ENCODE measurements at places on chromosomes 7 and 10.

- no peak for DNase-seq
These were observed 330.6 kb downstream of the PTPRN2 start for GRCh38 chr7:158257001-158257400.

GRCh38 chr10:116026725-116027124, 246.3 kb downstream of the GFRA1 start:
- DNase-seq = no peak

GRCh38 chr7:104795086-104795485, 218.9 kb upstream of the KMT2E start:
- DNase-seq = no peak

DNA sequence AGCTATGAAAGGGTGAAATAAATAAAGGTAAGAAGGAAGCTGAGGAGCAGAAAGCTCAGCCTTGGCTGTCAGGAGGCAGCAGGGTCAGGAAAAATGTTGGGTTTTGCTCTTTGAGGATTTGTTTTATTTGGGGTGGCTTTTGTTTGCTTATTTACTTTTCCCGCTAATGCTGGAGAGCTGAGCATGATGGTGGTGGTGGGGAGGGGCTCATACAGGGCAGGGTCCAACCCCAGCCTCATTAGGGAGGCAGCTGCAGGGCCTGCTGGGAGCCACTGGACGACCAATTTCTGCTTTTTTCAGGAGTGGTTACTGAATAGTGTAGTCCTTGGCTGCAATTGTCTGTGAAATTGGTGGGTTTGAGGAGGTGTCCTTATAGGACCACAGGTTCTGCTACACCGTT, 36.3 kb downstream of the CCM2 start:
- no peak for DNase-seq

GRCh38 chr10:101062232-101063049, 652 bp downstream of the KAZALD1 start:
- DNase-seq = peak; percentile 27

DNA sequence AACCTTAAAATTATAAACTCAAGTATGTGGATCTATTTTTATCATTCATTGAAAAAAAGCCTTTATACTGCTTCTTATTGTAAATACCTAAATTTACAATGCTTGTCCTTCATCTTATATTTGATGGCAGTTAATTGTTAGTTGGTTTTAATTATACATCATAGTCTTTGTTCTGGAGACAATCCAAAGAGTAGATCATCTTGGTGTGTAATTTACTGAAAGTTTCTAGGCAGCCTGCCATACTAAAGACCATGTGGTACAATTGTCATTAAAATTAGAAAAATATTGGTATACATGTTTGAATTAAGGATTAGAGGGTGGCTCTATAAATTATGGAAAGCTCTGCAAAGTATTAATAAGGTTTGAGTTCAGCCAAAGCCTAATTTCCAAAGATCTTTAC, 231.4 kb downstream of the KCND2 start:
- no peak for DNase-seq

- peak; percentile 27 for DNase-seq
These were observed 4.5 kb downstream of the STAM start for GRCh38 chr10:17648243-17649035.

DNA sequence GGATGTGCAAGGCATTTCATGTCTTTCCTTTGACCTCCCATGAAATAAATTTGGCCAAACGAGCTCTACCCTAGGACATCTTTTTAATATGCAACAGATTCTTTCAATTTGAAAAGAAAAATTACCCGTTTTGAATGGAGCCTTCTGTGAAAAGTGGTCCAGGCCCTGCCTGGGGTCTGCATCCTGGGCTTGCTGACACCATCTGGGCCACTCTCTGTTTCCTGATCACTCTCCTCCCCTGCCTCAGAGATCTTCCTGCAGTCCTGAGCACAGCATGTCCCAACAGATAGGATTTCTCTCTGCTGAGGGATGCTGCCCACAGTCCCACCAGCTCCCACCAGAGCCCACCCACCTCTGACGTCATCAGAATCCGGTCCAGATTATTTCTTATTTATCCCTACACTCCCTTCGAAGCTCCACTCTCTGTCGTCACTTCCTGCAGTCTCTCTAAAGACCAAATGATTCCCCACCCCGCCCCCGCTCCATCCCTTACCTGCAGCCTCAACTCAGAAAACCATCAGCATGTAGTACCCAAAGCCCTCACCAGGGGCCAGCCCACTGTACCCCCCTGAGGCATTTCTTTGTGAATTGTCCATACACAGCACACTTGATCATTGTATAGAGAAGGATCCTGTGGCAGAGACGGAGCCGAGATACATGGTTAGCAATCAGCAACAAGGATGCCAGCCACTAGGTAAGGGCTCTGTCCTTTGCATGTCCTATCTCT, 192.1 kb upstream of the MGMT start:
- no peak for DNase-seq

GRCh38 chr7:99123571-99124033, 20.3 kb downstream of the SMURF1 start:
- no peak for DNase-seq

GRCh38 chr10:27612551-27613035, 108.5 kb downstream of the RAB18 start:
- DNase-seq = no peak

- DNase-seq = no peak
These were observed 24.7 kb downstream of the PSPH start for GRCh38 chr7:56026538-56026937.

DNA sequence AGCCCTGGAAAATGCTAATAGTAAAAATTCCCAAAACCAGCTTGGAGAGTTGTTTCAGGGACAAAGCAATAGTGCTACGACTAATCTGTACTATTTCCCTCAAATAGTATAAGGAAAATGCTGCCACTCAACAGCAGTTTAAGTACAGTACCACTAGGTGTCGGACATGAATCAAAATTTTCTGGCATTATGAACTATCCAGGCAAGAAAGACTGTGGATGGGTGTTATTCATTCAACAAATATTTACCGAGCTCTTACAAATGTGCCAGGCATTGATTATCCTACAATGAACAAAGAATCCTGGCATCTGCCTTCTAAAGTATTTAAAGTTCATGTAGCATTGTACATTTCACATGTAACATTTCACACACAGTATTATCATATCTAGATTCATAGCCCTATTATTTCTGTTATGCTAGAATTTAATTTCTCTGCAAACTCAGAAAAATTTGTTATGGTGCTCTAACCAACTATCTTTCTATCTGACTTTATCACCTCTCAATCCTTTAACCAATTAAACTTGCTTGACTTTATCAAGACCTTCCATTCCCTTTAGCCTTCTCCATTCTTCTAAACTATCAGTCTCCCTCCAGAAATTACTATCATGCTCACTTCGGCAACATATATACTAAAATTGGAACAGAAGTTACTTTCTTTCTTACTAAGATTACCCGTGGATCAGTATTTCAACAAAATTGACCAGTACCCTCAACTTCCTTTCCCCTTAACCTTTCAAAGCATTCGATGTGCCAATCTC, 80.6 kb downstream of the ARHGAP21 start:
- no peak for DNase-seq

GRCh38 chr10:35300063-35300699, 36.1 kb upstream of the CCNY start:
- no peak for DNase-seq

DNA sequence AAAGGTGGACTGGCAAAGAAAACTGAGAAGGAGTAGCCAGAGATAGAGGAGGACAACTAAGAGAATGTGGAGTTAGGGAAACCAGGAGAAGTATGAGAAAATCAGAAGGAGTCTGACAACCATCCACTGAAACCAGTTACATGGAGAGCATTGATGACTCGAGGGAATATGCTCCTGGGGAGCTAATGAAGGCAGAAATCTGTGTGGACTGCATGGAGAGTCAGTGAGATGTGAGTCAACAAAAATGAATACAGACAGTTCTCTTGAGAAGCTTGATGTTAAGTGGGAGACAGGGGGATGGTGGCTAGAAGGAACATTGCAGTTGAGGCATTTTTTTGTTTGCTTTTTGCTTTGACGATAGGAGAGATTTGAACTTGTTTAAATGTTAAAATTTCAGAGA, 34.3 kb upstream of the ZNF32 start:
- DNase-seq = no peak

GRCh38 chr10:17904564-17904963, 47.2 kb upstream of the SLC39A12 start:
- no peak for DNase-seq

GRCh38 chr7:46583656-46584055, 662.6 kb upstream of the IGFBP3 start:
- no peak for DNase-seq

- DNase-seq = no peak
These were observed at the start of gene GJC3 for GRCh38 chr7:99928994-99929729. Gene GJC3 (minus strand): TSS chr7:99929620. CDS start chr7:99929620, 0 bp downstream.

DNA sequence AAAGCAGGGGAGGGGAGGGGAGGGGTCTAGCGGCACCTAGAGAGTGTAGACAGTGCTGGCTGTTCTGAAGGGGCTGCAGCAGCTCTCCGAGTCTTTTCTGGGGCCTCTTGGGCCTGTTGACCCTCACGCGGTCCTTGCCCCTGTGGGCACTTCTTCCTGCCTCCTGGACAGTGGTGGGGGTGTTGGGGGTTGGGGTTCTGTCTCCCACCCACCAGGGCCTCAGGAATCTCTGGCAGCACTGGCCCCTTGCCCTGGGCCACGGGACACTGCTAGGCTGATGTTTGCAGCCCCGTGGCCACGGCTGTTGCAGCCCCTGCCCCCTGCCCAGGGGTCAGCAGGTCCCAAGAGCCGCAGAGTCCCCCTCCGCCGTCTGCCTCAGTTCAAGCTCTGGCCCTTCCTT, 68.9 kb upstream of the INPP5A start:
- DNase-seq = no peak

DNA sequence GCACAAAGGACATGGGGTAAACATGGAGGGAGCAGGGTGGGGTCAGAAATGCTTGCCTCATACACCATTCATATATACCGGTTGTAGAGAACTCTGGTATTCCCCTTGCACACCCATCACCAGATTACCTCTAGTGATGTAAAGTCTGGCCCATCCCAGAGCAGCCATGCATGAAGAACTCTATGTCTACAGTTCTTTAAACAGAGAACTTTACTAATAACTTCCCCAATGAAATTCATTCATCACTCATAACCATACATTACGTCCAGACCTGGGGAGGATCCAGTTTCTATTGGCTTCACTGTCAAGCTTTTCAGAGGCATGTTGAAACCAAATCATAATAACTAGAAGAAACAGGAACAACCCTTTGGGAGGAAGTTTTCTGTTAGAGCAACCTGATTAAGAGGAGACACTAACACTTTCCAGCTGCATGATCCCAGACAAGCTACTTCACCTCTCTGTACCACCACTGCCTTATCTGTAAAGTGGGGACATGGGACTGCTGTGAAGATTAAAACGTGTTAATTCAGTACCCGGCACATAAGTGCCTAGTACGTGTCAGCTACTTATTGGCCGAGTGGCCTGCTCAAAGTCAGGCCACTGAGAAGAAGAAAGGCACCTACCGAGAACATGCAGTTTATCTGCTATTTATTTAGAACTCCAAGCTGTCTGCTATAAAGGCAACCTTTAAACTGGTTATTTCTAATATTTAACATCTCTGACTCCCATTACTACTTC, 59.7 kb downstream of the IGF2BP3 start:
- no peak for DNase-seq

- DNase-seq = no peak
These were observed 356.5 kb upstream of the KLF6 start for GRCh38 chr10:4141471-4141870.

- DNase-seq = no peak
These were observed 23.9 kb upstream of the AP5Z1 start for GRCh38 chr7:4751398-4751947.

DNA sequence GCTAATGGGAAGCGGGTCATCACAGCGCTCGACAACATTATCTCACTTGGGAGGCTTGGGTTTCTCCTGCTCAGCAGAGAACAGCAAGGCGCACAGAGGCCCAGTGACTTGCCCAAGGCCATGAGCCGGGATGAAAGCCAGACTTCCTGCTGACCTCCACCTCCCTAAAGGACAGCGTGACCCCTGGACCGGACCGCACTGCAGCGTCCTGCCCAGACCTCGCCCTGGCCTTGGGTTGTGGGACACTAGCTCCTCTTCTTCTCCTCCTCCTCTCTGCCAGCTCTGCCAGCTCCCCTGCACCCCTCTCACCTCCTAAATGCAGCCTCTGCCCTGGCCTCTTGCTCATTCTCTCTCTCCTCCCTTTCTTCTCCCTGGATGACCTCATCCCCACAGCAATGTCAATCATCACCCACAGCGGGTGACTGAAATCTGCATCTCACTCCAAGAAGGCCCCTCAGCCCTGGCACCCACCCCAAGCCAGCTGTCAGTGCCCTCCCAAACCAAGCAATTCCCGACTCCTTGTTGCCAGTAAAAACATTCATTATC, 19.4 kb downstream of the SPOCK2 start:
- DNase-seq = no peak

DNA sequence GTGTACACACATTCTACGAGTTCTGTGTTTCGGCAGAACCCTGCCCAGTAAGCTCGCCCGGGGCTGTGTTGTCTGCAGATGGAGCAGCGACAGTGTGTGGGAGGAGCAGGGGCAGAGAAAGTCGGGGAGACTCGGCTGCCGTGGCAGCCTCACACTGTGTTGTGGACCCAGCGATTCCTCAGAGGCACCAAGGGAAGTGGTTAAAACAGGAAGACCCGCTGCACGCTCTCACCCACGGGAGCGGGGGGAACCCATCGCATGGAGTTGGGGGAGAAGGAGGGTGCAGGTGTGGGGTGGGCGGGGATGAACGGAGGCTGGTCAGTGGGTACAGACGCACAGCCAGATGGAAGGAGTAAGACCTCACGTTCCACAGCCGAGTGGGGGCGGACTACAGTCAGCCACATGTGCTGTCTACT, 250.2 kb downstream of the ELFN1 start:
- peak; percentile 16 for DNase-seq

- no peak for DNase-seq
These were observed 209.3 kb downstream of the JAZF1 start for GRCh38 chr7:27971171-27971812.

- DNase-seq = no peak
These were observed 33.8 kb upstream of the ELMO1 start for GRCh38 chr7:37482505-37482904.

- no peak for DNase-seq
These were observed 315.2 kb upstream of the ZNF32 start for GRCh38 chr10:43963793-43964425.

DNA sequence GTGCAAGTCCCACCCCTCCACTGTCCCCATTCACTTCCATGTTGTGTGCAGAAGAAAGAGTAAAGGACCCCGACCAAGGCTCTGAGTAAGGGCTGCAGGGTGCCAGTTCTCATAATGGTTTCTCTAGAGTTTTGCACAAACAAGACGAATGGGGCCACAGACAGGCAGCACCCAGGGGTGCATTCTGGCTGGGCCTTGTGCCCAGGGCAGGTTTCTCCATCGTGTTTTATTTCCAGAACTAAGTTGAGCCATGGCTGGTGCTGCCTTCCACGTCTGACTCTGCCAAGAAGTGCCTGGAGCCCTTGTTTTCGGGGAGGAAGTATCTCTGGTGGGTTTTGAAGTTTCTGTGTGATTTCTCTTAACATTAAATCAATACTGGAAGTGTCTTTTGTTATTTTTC, 95.0 kb upstream of the SDK1 start:
- DNase-seq = no peak

- no peak for DNase-seq
These were observed 106.1 kb downstream of the PRKCQ start for GRCh38 chr10:6473901-6474370.
